Epithelial cell of proximal tubule (primary cell): ENCODE measurements at places on chromosomes 5 and 9. TPM values are rescaled to one million over a fixed set of nuclear protein-coding genes. Genes with fewer than 3 reads are reported as not detected.

DNA sequence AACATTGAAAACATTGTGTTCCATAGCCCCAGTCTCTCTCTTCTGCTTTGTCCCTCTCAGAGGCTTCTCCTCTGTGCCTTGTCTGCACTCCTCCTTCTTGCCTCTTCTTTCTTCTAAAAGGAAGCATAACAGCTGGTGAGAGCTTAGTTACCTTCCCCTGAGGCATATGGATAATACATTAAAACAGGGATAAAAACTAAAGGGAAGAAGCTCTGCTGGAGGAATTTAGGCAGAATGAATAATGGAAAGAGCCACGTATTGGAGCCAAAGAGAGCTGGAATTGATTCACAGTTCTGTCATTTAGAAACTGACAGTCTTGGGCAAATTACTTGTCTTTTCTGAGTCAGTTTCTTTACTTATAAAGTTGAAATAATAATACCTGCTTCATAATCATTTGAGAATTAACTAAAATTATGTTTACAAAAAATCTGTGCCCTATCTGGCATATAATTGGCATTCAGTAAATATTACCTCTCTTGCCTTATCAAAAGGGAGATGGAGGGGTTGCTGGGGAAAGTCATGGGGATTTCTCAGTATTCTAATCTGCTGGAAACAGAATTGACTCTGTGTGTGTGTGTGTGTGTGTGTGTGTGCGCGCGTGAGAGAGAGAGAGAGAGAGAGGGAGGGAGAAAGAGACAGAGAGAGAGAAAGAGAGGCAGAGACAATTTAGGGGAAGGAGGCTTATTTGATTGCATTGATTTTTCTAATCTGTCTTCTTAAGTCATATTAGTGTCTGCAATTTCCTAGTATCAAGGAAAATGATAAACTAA, 20.2 kb downstream of the ZNF474 start:
- DNase-seq, result no peak

- no peak for DNase-seq
Observed at GRCh38 chr9:98364086-98364485, 108.6 kb upstream of the TBC1D2 start.

Gene F2RL2
- total RNA-seq, result 2.4 and 7.2 TPM in 2 replicates

DNA sequence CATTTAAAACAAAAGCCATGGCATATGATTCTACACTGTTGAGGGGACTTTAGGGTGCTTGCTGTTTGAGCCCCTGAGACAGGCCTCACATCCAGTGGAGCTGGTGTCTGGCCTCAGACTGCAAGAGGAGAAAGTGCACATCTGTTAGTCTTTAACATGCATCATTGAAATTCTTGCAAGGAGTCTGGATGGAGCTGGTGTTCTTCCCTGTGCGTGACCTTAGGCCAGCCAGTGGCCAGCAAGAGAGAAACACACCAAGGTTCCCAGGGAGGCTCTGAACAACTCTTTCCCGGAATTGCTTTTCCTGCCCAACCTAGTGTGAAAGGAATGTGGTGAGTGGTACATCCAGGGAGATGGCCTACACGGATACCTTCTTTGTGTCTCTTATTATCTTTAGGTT, 282.8 kb upstream of the TNC start:
- DNase-seq, result peak; percentile 88

GRCh38 chr9:16401701-16402100, 468.8 kb downstream of the BNC2 start:
- DNase-seq, result no peak

DNA sequence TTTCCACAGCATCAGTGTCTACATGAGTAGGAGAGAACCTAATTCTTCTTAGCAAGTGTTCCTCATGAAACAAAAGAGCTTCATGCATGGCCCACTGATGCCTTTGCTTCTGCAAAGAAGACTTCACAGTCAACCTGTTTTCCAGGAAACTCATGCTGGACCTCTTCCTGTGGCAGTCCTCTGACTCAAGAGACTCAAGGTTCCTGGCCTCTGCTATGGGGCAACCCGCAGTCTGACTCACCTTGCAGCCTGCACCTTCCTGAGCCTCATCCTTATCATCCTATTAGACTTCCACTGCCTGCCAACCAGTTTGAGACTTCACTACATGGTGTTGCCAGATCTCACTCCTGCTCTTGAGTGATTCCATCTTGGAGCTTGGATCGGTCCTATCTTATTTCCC, 17.6 kb upstream of the AGGF1 start:
- DNase-seq, result no peak

DNA sequence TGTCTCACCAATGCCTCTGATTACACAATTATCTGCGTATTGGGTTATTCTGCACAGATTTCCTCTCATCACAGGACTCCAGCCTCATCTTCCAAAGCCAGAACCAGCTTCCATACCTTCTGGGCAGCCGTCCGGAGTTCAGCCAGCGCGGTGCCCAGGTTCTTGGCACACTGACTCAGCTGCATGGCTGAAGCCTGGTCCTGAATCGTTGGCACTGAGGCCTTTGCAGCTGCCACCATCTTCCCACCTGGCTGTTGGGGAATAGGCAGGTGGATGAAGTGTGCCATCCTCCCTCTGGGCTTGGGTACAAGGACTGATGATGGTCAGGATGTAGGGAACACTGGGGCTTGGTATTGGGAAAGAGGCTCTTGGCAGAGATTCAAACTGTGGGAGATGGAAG, 17.9 kb downstream of the TLN1 start:
- DNase-seq, result no peak

Gene TPRN
- total RNA-seq, result 10.5 and 13.5 TPM in 2 replicates

Gene SCGB3A2
- not detected in 2 replicates for total RNA-seq

DNA sequence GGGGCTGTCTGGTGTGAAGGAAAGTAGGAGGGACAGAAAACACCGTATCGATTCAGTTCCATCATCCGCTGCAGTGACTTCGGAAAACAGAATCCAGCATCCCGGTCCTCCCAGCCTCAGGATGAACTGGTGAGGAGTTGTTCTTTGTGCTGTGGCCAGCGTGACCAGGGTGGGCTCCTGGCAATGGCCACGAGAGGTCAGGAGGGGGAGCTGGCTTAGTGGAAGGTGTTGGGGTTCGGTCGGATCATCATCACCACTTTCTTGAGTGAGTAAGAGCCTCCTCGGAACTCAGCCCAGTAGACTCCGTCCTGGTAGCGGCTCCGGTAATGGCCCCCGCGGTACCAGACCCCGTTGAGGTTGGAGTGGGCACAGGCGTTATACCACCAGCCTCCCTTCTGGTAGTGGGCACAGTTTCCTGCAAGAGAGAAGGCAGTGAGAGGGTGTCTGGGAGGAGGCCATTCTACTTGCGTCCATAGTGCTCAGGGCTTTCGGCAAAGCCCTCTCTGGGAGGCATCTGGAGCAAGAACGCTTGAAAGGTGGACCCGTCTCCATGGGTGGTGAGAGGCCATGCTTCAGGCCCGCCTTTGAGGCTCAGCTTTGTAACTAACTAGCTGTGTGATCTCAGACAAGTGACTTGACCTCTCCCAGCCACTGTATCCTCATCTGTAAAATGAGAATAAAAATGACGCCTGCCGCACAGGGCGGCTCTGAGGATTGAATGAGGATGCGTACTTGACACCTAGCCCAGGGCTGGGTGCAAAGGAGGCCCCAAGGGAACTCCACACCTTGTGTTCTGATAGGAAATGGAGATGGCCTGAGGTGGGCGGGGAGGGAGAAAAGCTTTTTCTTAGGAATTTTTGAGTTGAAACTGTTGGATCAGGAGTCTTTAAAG, 33.5 kb downstream of the ANGPTL2 start:
- no peak for DNase-seq

GRCh38 chr5:94672746-94673145, 54.3 kb downstream of the SLF1 start:
- DNase-seq, result no peak

GRCh38 chr5:117417501-117417900, 842.9 kb upstream of the SEMA6A start:
- no peak for DNase-seq

Gene SYK
- total RNA-seq, result 15.7 and 16.9 TPM in 2 replicates

DNA sequence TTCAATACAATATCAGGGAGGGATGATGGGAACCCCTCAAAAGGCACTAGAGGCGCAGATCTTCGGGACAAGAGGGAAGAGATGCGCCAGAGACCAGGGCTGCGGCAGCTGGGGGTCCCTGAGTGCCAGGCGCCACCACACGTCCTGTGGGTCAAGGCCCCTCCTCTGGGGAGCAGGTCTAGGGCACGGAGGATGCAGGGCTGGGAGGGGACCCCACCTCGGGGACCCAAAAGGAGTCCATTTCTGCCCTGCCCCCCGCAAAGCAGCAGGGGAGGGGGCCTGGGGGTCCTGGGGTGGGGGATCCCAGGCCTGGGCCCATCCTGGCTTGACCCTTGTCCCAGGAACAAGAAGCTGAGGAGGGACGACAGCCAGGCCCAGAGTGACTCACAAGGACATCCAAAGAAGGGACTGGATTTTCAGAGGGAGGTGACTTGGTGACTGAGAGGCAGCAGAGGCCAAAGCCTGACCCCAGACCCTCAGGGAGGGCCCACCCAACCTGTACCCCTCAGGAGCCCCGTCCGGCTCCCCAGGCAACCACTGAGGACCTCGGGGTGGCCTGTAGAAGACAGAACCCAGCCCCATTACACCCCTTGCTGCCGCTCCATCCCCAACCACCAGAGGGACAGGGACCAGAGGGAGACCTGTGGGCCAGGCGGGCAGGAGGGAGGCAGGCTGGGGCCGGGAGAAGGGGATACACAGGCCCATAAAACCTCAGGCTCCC, 54.2 kb downstream of the LRSAM1 start:
- DNase-seq, result no peak
